ENCODE measurements at places on chromosomes 16 and 17.

GRCh38 chr17:16189791-16190348 is 25.5 kb downstream of the NCOR1 start:
- peak; percentile 13 for DNase-seq

GRCh38 chr17:17855976-17856375 is 19.2 kb upstream of the SREBF1 start:
- DNase-seq: no peak

DNA sequence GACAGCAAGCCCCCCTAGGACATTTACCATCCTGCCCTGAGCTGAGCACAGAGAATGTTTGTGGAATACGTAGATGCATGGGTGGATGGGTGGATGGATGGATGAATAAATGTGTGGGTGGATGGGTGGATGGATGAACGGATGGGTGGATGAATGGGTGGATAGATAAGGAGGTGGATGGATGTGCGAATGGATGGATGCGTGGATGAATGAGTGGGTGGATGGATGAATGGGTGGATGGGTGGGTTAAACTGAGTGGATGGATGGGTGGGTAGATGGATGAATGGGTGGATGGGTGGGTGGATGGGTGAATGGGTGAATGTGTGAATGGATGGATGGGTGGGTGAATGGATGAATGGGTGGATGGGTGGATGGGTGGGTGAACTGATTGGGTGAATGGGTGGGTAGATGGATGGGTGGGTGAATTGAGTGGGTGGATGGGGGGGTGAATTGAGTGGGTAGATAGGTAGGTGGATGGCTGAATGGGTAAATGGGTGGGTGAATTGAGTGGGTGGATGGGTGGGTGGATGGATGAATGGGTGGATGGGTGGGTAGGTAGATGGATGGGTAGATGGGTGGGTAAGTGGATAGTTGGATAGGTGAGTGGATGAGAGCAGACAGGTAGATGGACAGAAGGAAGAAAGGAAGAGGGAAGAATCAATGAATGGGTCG is 5.2 kb downstream of the TMC6 start:
- no peak for DNase-seq

DNA sequence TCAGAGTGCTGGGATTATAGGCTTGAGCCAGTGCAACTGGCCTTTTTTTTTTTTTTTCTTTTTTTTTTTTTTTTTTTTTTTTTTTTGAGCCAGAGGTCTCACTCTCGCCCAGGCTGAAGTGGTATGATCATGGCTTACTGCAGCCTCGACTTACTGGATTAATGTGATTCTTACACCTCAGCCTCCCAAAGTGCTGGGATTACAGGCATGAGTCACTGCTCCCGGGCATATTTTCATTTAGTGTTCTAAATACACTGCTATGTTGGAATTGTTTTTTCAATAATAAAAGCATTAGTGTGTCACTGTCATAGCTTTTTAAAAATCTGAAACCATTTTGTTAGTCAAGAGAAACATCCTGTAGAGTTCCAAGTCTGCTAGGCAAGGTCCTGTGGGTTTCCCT is 40.3 kb downstream of the NDE1 start:
- no peak for DNase-seq

DNA sequence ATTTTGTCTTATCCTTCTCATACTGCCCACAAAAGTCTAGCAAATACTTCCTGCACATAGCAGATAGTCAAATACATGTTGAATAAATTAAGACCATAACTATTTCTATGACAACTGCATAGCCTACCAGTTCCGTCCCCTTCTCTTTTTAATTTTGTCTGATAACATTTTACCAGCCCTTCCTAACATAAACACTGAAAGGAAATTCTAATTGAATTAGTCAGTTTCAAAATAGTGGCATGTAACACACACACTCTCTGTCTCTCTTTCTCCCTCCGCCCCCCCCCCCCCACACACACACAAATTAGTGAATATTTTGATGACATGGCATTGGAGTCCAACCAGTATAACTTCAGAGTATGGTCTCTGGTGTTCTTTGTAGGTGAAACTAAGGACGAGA is 41.8 kb downstream of the TNRC6C start:
- no peak for DNase-seq

- no peak for DNase-seq
Measured at GRCh38 chr16:58793366-58793765, 59.2 kb upstream of the GOT2 start.

DNA sequence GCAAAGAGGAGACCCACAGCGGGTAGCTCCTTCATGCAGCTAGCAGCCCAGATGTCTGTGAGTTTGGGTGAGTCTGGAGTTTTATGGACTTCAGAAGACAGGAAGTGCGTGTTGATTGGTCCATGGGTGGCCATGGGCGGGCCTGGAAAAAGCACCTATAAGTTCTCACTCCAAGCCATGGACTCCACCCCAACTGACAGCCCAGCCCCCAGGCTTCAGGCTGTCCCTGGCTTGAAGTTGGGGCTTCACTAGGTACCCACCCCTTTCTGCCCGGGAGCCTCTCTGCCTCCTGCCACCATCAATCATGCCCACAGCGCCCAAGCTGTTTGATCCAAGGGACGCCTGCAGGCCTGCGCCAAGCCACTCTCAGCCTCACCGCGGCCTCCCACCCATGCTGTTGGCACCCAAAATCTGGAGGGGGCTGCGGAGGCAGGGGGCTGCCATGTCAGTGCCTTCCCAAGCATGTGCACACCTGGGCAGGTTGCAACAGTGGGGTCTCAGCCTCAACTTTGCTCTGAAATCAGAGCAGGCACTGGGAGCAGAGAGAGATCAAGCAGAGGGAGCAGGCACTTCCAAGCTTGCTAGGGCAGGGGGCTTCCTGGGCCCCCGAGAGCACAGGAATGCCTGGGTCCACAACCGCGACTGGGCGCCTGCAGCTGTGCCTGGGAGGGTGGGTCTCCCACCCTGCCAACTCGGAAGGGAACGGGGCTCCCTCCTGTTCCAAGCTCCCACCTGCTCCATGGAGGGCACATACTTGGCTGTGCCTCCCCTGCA is 1503.7 kb downstream of the CDH11 start:
- DNase-seq: no peak

- DNase-seq: no peak
Measured at GRCh38 chr16:79107301-79107700, 493.2 kb downstream of the MAF start.

- no peak for DNase-seq
Measured at GRCh38 chr17:82702231-82702927, 3.9 kb upstream of the RAB40B start.

- DNase-seq: no peak
Measured at GRCh38 chr16:82088483-82088882, 53.4 kb downstream of the HSD17B2 start.

DNA sequence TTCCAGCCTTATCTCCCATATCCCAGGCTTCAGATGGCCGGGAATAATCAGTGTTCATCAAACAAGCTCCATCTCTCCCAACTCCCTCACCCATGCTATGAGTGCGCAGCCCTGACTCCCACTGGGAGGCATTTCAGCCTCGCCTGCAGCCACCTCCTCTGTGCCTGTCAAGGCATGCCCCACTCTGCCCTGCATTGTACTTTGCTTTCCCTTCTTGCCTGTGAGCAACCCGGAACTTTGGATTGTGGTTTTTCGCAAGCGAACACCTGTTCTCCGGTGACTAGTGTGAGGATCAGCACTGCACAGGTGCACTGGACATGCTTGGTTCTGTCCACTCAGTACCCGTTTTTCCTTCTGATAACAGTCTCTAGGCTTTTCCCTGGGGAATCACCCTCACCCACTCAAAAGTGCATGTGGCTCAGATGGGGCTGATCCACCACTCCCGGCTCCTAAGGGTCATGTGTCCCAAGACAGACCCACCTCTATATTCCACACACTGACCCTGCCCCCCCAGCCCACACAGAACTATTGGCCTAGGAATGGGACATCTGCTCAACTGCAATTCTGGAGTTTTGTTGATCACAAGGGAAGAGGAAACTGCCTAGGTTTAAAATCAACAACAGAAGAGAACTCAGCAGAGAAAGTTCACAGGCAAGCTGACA is 9.1 kb downstream of the CHST6 start:
- peak; percentile 93 for DNase-seq

- DNase-seq: no peak
Measured at GRCh38 chr17:57466017-57466471, 209.7 kb downstream of the MSI2 start.

Measured in RWPE1 (cell line).